ENCODE measurements at places on chromosomes 7 and 10.

GRCh38 chr7:30836991-30837390 lies 65.8 kb downstream of the MINDY4 start:
- DNase-seq, result no peak

DNA sequence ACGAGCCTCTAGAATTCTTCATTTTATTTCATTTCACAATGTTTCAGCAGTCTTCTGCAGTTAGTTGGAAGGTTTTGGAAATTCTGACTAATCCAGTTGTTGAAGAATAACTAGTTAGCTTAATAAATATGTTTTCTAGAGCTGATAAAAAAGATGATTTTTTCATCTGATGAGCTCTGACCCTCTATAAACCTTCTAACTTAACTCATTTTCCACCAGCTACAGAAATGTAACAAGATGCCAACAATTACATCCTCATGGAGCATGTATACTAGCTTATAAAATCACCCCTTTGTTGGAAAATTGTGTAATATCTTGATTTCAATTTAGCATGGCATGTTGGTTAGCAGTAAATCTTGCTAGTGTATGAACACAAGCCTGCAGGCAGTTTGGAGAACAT lies 33.1 kb downstream of the KAT6B start:
- DNase-seq, result no peak

DNA sequence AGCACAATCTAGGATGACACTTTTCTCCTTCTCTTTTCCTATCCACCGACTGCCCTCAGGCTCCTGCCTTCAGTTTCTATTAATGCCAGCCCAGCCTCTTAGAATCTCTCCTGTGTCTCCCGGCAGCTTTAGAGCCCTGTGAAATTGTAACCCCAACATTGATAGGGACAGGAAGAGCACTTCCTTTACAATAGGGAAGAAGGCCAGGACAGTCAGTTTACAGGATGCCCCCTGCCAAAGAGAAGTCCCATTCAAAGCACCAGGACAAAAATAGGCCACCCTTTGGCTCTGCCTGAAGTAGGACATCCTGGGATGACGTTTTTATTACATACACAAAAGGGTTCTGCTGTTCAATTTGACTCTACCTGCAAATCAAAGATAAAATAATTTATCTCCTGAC lies 64.7 kb upstream of the ANK3 start:
- DNase-seq, result no peak

- DNase-seq, result no peak
These were observed 375.2 kb downstream of the RPS24 start for GRCh38 chr10:78408671-78409472.

DNA sequence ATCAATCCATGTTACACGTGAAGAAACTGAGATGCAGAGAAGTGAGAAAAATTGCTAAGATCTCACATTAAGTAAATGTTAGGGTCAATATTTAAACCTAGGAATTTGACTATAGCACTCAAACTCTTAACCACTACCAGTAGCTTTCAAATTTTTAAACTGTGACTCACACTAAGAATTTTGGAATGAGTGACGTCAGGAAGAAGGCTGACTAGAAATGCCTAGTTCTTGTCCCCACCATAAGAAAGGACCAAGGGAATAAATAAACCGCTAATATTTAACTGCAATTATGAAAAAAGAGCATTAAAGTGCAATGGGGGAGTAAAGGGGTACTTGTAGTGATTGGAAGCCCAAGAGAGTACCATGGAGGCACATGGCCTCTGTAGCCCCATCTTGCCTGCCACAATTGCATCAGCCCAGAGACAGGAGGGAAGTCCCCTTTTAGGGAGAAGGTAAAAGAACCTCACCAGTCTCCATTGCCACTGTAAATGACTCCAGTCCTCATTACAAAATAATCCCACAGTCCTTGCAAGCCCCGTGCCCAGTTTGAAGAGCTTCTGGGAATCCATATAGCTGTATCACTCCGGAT lies 3.5 kb upstream of the AKR1B1 start:
- peak; percentile 45 for DNase-seq

DNA sequence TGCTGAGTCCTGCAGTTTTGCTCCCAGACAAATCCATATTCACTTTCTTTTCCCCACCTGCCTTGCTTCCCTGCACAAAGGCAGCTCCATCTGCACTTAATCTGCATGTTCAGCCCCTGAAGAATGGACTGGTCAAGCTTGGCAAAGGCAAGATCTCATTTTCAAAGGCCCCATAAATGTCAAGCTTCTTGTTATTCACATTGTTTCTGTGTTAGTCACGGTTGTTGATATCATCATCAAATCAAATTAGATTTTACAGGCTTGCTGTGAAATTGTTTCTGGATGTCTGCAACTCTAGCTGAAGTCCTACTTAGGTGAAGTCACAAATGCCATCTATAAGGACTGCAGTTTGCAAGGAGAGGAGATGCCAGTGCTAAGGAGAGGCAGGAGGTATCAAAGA lies 91.0 kb downstream of the GPAM start:
- DNase-seq, result no peak

DNA sequence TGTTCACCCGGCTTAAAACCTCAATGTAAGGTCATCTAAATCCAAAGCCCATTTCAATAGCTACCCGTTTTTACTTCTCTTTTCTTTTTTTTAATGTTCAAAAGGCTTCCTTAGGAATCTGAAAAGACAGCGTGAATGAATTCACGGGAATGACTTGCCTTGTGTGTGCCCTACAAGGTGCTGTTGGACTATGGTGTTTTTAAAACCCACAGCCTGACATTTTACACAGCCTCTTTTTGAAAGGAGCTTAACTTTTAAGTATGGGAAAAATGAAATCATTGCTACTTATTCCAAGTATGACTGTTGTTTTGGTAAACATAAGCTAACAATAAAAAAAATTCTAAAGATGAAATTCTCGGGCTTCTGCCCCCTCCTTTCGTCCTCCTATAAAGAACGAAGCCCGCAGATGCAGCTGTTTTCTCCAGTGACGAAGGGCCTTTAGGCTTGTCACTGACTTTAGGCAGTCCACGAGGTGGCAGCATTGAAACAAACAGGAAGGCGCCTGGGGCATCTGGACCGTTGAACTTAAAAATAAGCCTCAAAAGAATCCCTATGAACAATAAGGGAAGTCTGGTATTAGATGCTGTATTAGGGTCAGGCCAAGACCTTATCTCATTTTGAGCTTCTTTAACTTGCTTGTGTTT lies 141.3 kb downstream of the NRP1 start:
- no peak for DNase-seq

GRCh38 chr10:62759599-62760175 lies 44.8 kb upstream of the ADO start:
- no peak for DNase-seq

- no peak for DNase-seq
These were observed 78.9 kb upstream of the NXPH1 start for GRCh38 chr7:8354503-8354902.

GRCh38 chr7:55966851-55967250 lies 2.5 kb downstream of the NIPSNAP2 start:
- no peak for DNase-seq

- no peak for DNase-seq
These were observed 855.1 kb downstream of the SORCS1 start for GRCh38 chr10:106309376-106309775.

DNA sequence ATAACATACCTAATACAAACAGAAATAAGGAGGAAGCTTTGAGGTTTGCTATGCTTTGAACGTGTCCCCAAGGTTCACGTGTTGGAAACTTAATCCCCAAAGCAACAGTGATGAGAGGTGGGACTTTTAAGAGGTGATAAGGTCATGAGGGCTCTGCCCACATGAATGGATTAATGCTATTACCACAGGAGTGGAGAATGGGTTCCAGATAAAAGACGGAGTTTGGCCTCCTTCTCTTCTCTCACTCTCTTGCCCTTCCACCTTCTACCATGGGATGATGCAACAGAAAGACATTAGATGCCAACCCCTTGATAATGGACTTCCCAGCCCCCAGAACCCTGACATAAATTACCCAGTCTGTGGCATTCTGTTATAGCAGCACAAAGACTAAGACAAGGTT lies 9.6 kb downstream of the ITGB1 start:
- DNase-seq, result no peak

DNA sequence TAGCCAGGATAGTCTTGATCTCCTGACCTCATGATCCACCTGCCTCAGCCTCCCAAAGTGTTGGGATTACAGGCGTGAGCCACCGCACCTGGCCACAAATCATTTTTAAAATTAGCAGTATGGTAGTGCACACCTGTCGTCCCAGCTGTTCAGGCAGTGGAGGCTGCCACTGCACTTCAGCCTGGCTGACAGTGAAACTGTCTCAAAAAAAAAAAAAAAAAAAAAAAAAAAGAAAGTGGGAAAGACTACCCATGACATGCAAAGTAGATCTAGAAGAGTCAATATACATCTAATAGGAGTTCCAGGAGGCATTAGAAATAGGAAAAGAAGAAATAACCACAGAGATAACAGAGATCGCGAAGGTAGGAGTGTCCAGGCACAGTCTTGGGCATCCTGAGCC lies 3.2 kb downstream of the CSGALNACT2 start:
- DNase-seq, result no peak

GRCh38 chr7:154879629-154880028 lies 123.3 kb downstream of the PAXIP1 start:
- DNase-seq, result no peak

Data from AG04449 (cell line).